Stimulated activated CD4-positive, alpha-beta T cell treated with anti-CD3 and anti-CD28 coated beads, Interleukin-4, amount 100 ng/mL, for 4 hours (primary cell): ENCODE measurements at places on chromosomes 4 and X.

GRCh38 chr4:186428481-186428880 lies 126.9 kb downstream of the MTNR1A start:
- DNase-seq = no peak

- no peak for DNase-seq
These were observed 870.0 kb upstream of the INTU start for GRCh38 chr4:126762663-126763247.

GRCh38 chr4:14583752-14584151 lies 418.5 kb upstream of the CPEB2 start:
- DNase-seq = no peak

DNA sequence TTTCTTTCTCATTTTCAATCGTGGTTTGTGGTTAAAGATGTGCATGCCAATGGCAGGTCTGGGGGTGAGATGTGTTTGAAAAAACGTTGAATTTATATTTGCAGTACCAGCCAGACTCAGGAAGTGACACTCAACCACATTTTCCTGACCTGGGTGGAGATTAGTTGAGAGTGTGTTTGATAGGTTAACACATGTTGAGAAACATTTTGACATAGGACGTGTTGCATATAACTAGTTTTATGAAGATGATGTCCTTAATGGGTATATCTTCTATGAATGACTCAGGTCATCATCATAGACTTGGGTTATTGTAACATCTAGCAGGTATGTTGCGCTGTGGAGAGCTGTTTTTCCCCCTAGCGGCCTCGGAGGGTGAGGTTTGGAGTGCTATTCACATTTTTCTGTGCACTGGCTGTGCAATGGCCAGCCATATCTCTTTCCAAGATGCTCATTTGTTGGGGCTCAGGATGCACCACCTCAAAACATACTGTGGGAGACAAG lies 21.7 kb upstream of the CD38 start:
- DNase-seq = peak; percentile 67

DNA sequence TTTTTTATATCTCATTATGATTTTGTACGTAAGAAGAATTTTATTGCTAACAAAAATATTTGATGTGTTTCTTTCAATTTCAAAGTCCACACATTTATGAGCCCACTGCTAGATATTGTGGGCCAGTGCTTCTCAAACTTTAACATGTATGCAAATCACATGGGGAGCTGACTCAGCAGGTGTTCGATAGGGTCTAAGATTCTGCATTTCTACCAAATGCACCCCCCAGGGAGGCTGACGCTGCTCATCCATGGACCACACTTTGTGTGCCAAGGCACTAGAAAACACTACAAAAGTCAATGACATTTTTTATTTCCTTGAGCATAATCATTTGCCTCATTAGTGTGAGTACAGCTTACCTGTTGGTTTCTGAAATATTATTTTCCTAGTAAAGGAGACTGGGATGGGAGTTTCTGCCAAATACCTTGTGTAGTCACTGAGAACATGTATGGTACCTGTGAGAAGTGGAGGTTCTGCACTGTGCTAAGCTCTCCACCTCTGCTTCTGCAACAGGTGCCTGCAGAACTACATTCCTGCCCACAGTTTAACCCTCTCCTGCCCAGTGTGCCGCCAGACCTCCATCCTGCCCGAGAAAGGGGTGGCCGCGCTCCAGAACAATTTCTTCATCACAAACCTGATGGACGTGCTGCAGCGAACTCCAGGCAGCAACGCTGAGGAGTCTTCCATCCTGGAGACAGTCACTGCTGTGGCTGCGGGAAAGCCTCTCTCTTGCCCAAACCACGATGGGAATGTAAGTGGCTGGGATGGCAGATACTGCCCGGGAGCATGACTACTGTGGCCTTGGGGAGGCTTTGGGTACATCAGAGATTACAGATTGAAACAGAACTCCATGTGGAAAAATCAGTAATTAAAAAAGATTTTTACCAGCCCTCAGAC lies 68.9 kb upstream of the MND1 start:
- no peak for DNase-seq

GRCh38 chrX:9301836-9302235 lies 163.0 kb upstream of the TBL1X start:
- no peak for DNase-seq

DNA sequence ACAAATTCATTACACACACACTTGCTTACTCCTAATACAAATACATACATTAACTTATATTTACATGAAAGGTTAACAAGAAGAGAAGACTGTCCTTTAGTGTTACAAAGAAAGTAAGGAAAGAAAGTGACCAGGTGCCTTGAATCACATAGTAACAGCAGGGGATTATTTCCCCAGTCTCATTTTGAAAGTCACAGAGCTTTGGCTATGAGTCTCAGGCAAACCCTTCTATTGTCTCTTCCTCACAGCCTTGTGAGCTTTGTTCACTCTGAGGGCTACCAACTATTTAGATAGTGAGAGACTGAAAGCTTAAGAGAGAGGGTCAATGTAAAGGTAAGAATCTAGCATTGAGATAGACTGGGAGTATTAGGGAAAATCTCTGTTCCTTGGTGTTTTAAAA lies 161.6 kb downstream of the NPNT start:
- DNase-seq = no peak

DNA sequence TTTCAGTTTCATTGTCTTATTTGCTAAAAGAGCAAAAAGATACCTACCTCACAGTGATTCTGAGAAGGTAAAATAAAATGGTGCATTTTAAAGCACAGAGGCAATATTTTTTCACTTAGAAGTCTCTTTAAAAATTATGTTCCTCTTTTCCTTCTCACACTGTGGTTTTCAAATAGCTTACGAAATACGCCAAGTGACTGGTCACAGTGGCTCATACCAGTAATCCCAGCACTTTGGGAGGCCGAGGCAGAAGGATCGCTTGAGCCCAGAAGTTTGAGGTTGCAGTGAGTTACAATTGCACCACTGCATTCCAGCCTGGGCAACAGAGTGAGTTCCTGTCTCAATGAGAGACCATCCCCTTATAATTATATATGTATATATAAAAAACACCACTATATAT lies 372.6 kb downstream of the FBXO8 start:
- no peak for DNase-seq

GRCh38 chr4:173436149-173436579 lies 37.2 kb upstream of the SCRG1 start:
- no peak for DNase-seq

GRCh38 chrX:147875866-147876596 lies 35.7 kb upstream of the FMR1 start:
- DNase-seq = no peak

DNA sequence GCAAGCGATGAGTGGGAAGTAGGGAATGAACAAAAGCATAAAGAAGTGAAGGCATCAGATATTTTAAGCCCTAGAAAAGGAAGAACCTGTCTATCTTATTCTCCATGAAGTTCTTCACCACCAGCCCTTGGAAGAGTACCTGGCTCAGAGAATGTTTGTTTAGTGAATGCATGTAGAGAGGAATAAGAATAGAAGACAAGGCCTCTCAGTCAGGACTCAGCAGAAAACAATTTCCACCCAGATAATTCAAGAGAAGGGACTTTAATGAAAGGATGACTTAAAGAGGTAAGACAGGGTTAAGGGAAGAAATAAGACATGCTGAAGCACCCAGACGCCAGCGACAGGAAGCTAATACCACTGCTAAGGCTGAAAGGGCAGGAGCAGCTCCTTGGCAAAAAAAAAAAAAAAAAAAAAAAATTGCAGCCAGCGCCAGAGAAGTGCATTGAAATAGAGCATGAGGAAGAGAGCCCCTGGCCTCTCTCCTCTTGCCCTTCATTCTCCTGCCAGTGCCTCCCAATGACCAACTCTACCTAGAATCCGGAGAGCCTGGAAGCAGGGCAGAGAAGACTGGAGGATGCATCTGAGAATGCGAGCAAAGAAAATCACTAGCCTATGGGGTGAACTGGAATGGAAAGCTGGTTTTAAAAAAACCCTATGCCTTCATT lies 47.2 kb upstream of the RASGEF1B start:
- no peak for DNase-seq

DNA sequence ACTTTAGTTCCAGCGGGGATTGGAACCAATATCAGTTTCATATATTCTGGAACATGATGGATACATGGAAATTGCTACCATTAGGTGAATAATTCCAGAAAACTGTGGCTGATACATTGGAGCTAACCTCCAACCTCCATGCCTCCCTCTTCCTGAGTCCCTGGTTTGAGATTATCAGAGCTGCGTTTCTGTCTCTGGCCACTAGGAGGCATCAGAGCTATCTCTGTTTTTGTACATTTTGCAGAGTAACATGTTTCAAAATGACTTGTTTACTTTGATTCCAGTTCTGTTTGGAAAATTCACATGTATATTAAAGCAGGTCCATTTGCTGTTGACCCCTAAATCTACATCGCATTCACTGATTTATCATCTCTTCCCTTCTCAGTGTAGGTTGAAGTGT lies 2.4 kb upstream of the RAB40AL start:
- DNase-seq = no peak

DNA sequence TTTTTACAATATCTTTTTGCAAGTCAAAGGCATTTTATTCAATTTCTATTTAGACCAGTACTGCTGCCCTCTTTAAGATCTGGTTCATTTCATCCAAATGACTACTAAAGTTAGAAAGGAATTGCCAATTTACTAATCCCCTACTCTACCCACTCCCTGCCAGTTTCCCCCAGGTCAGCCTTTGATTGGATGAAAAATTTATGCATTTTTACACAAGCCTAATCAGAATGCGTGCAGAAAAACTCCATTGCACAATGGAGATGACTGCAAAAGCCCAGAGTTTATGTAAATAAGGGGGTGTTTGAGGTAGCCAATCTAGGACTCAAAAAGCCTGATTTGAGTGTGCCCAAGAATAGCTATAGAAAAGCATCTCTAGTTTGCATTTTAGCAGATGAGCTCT lies 310.6 kb downstream of the PABPC4L start:
- DNase-seq = no peak

DNA sequence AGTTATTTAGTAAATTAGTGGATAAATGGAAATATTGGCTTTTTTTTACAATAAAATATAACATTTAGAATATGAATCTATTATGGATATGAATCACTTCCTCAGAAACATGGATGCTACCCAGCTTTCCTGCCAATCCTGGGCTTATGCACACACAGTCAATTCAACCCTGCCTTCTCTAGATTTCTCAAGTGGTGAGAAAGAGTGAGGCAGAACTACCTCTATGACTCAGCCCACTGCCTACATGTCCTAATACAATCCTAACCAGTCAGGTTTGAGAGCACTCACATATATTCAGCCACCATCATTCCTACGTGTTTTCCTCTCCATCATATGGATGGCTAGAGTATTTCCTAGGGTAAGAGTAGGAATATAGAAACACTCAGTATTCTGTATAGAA lies 91.1 kb upstream of the ANKRD50 start:
- no peak for DNase-seq

- DNase-seq = no peak
These were observed 18.4 kb downstream of the KLHL34 start for GRCh38 chrX:21639775-21640174.

GRCh38 chr4:25856756-25857155 lies 6.0 kb downstream of the SEL1L3 start:
- no peak for DNase-seq

DNA sequence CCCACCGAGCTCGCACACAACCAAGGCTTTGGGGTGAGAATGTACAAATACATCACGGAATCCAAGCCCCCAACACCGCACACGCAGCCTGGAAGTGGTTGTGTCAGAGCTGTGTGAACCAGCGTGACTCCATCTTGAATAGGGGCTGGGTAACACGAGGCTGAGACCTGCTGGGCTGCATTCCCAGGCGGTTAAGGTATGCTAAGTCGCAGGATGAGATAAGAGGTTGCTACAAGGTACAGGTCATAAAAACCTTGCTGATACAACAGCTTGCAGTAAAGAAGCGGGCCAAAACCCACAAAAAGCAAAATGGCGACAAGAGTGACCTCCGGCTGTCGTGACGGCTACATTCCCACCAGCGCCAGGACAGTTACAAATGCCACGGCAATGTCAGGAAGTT lies 258.4 kb downstream of the DHRSX start:
- DNase-seq = no peak

DNA sequence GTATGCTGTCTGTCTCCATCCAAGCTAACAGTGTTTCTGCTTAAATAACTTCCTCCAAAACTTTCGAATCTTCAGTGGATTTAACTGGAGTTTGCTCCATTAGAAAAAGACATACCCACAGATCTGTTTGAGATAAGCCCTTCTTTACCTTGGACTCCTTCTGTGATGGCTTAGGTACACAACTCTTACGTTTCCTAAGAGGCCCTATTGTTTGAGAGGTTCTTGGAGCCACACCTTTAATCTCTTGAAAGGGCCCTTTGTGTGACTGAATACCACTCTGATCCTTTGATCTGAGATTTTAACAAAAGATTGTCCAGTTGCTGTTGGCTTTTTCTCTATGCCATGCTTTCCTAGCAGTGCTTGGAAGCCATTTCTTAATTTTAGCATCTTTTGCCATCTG lies 92.5 kb downstream of the AKAP4 start:
- no peak for DNase-seq

DNA sequence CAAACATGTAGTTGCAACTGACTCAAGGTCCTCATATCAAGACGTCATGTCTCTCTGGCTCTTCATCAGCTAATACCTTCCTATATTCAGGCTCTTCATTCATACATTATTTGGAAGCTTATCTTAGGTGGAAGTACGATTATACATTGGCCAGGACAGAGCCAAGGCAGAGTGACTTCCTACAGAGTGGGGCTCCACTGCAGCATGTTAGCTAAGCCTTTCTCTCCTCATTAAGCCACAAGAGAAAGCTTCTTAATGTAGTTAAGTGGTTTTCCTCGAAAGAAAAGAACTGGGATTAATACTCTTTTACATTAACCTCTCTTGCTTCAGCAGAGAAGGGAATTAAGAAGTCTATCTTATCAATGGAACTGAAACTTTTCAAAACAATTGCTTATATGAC lies 15.0 kb downstream of the C4orf33 start:
- no peak for DNase-seq

GRCh38 chrX:9141496-9141895 lies 107.6 kb upstream of the FAM9B start:
- no peak for DNase-seq

GRCh38 chr4:120018786-120019185 lies 47.9 kb downstream of the MAD2L1 start:
- no peak for DNase-seq

DNA sequence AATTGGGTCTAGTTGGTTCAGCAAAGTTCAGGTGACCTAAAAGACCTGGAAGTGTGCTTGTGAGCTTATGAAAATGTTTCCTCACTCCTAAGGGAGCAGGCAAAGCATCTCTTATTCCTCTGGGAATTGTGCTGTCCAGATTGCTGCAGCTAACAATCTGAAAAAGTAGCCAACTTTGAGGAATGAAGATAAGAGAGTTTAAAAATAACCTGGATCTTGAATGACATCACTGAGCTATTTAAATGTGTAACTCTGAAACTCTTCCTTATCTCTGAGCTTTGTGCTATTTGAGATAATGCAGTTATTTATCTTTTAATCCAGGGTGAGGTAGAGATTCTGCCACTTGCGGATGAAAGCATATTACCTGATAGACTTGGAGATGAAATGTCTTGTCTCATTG lies 384.8 kb downstream of the PPP4R3C start:
- no peak for DNase-seq

DNA sequence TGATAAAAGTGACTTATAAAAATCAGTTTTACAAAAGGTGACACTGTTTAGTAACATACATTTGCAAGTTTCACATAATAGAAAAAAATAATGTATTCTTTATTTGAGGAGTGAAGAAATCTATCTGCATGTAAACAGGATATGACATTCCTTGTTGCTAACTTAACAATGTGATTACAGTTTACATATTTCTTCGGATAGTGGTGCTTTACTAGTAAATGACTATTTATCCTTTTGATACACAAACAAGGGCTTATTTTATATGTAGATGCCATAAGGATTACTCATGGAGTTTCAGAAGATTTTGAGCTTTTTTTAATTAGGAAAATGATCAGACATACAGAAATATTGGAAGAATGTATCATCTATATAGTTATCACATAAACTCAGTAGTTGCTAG lies 126.5 kb downstream of the SLIT2 start:
- no peak for DNase-seq
